ENCODE measurements at places on chromosomes 3 and 15.
A peak's percentile ranks its signal among the peaks of the same experiment; 100 is the strongest.

DNA sequence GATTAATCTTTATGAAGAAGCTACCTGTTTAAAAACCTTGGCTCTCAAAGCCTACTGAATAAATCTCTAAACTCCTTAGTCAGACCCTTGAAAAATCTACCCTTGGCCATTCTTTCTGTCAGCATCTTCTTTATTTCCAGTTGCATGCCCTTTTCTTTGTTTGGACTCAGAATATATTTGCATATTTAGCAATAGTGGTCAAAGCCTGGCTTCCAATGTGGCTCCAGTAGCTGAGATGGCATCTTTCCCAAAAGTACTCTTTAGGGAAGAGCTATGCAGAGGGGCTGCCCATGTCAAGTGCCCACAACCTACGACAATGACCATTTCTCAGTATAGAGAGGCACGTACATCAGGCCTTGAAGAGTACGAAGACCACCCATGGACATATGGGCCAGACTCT is 47.2 kb downstream of the TLNRD1 start:
- DNase-seq: no peak

GRCh38 chr3:198018416-198018815 is 58.4 kb downstream of the LMLN start:
- no peak for DNase-seq

GRCh38 chr3:17942856-17943255 is 200.4 kb upstream of the TBC1D5 start:
- DNase-seq: no peak

GRCh38 chr3:60669636-60670035 is 581.6 kb downstream of the FHIT start:
- no peak for DNase-seq

DNA sequence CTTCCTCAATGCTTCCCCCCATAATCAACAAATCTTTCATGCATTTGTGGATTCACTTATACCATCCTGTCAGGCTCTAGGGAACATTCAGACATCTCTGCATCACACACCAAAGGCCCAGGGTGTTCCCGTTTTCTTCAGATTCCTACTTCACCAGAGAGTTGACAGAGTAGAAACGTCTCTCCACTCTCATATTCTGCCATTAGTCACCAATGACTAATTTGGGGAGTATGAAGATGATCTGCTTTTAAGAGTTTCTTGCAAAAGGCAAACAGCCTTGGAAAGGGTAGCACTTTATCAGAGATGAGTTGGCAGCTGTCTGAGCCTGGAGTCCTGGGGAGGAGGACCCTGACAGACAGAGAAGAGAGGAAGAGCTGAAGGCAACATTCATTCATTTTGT is 55.8 kb upstream of the DGKG start:
- no peak for DNase-seq

DNA sequence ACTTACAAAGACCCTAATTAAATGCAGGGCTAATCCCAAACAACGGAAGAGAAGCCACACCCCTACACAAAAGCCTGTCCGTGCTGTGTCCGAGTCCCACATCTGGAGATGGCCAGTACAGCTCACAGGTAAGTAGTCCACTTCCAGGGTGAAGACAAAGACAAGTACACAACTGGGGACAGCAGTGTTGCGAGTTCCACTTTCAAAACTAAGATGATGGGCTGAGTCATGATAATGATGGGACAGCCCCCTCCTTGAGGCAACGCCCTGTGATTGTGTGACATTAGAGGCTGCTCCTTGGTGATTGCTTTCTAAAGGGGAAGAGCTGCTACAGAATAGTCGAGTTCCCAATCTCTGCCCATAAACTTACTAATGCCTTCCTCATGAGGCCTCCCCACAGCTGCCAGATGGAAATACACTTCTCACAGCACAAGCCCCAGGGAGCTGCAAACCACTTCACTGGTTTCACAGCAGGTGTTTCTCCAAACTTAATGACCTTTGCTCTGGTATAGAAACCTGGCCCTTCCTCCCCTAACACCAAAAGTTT is 27.6 kb downstream of the RFT1 start:
- DNase-seq: peak; percentile 29

DNA sequence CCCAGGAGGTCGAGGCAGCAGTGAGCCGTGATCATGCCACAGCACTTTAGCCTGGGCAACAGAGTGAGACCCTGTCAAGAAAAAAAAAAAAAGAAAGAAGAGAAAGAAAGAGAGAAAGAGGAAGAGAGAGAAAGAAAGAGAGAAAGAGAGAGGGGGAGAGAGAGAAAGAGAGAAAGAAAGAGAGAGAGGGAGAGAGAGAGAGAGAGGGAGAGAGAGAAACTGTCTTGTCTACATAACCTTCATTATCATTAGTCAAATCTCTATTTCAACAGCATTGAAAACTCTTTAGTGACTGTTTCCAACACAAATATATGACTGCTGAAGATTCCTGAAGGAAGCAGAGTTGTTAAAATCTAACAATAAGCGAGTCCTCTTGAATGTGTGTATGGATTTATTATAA is 304.3 kb downstream of the MAGI1 start:
- DNase-seq: no peak

- no peak for DNase-seq
These were observed 304.8 kb upstream of the CTDSPL start for GRCh38 chr3:37556789-37557301.
